Omental fat pad (tissue), 4 donors: ENCODE measurements at places on chromosomes 12 and 14. TPM values are rescaled to one million over a fixed set of nuclear protein-coding genes. Genes with fewer than 3 reads are reported as not detected.

SPIC gene
- total RNA-seq: not detected

DNA sequence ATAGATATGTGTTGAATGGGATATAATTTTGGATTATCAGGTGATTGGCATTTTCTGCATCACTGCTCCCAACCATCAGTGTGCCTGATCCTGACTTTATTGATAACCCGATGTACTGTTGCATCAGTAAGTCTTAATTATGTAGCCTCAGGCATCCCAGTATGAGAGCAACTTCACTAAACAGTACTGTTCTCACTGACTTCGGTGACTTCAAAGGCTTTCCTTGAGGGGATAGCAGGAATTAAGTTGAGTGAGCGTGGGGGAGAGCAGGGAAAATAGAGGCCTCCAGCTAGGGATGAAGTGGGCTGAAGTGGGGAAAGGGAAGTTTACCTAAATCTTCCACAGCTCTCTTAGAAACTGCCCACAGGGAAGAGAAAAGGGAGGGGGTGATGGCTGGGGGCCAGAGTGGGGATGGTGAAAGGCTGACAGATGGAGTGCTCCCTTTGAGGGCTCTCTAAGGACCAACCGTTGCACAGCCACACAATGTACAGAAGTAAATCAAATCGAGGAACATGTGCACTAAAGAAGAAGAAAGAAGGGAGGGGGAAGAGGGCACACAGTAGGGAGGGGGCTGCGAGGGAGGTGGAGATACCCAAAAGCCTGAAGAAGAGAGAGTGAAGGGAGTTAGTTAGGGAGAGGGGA is 10.7 kb upstream of the NEUROD4 start:
- DNase-seq: no peak

NRDE2 gene
- 15.4 TPM for total RNA-seq

DNA sequence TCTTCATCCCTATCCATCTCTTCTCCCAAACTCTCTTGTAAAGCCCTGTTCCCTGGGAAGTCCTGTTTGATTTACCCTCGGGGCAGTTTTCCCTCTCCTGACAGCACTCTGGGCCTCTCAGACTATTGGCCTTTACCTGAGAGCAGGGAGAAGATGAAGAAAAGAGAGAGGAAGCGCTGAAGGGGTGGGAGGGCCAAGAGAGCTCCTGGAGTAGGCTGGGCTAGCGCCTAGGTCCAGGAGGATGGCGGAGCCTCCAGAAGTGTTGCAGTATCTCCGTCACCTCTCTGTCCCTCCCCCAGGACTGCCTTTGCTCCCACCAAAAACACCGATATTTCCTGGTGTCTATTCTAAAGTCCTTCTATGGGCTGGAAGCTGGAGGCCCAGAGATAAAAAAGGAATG is 5.7 kb upstream of the IGFBP6 start:
- DNase-seq: no peak

DNA sequence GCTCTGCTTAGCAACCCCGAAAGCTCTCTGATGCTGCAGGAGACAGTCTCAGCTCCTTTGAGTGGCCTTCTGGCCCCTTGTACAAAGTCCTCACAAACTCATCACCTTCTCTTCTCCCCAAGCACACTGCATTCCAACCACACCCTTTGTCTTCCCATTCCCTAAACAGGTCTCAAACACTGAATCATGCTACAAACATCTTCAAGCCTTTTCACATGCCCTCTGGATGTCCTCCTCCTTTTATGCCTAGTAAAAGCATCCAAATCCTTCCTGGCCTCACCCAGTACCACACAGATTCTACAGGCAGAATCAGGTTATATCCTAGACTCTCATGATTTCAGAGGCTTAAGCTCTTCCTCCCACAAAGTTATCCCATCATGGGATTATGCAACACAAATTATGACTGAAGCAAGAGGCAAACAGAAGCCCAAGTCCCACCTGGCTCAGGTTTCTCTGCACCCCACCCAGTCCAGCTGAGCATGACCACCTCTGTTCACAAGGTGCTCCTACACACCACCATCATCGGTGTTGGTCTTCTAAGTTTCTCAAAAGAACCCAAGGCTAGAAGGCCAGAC is 61.4 kb upstream of the PCED1B start:
- no peak for DNase-seq

- DNase-seq: no peak
These were observed 71.2 kb downstream of the IRF2BPL start for GRCh38 chr14:76957224-76957891.

TAS2R13 gene
- total RNA-seq: 5.5 TPM

DNA sequence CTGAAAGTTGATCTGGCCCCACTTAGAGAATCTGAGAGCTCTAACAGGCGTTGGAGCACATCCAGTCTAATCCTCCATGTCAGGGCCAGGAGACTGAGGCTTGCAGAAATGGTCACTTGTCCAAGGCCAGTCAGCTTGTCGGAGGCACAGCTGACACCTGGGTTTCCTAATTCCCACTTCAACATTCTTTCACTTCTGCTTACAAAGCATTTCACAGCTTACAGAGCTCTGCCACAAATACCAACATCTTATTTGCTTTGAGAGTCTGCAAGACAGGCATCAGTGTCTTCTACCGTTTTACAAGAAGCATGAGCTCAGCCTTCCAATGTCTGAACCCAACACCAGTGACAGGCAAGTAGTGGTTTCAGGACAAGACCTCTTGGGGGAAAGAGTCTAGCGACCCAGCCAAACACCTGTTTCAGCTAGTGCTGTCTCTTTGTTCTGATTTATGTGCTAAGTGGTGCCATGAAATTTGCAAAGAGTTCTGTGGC is 31.8 kb downstream of the ISCA2 start:
- no peak for DNase-seq

- no peak for DNase-seq
These were observed 35.3 kb downstream of the METAP2 start for GRCh38 chr12:95509300-95509699.

- DNase-seq: no peak
These were observed 68.0 kb downstream of the RNF34 start for GRCh38 chr12:121467638-121468498.

DNA sequence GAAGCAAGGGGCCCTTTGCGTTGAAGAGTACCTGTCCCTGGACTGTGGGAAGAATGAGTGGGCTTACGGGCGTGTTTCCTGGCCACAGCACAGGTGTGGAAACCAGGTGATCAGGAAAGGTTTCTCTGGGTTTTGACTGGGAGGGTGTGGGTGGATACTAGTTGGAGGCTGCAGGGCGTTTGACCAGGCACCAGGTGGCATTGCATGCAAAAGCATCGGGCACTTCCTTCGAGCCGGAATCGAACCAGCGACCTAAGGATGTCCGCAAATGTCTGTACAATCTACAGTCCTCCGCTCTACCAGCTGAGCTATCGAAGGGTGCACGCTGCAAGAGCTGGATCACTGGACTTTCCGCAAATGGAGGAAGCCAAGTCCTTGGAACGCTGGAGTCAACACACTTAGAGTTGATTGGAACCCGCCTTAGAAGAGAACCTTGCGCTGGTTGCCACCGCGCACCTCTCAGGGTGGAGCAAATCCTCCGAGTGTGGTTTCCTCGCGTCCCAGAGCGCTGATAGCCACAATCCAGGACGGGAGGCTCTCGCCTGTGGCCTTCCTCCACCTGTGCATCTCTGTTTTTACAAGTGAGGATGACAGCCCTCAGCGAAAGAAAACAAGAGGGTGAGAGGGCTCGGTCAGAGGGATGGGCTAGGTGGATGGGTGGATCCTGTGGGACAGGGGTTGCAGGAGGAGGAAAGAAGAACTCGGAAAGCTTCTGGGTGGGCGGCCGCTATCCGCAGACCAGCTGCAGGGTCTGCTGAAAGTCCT is 21.2 kb upstream of the RNASE4 start:
- no peak for DNase-seq

- no peak for DNase-seq
These were observed 108.8 kb downstream of the VEZT start for GRCh38 chr12:95326445-95326844.

KRT71 gene
- not detected for total RNA-seq

VRTN gene
- total RNA-seq: not detected

GRCh38 chr12:114441039-114441383 is 35.1 kb upstream of the TBX5 start:
- no peak for DNase-seq

GRCh38 chr14:22232933-22233332 is 356.1 kb downstream of the DAD1 start:
- DNase-seq: no peak

RPL10L gene
- not detected for total RNA-seq

GRCh38 chr14:69695322-69696203 is 71.4 kb upstream of the SRSF5 start:
- DNase-seq: no peak

- DNase-seq: no peak
These were observed 1057.7 kb downstream of the VRK1 start for GRCh38 chr14:97854918-97855317.

- DNase-seq: no peak
These were observed 97.6 kb downstream of the RAD52 start for GRCh38 chr12:851913-852312.

MYO1A gene
- not detected for total RNA-seq

LALBA gene
- not detected for total RNA-seq

- no peak for DNase-seq
These were observed 795.4 kb downstream of the SLC6A15 start for GRCh38 chr12:84117190-84117589.

DNA sequence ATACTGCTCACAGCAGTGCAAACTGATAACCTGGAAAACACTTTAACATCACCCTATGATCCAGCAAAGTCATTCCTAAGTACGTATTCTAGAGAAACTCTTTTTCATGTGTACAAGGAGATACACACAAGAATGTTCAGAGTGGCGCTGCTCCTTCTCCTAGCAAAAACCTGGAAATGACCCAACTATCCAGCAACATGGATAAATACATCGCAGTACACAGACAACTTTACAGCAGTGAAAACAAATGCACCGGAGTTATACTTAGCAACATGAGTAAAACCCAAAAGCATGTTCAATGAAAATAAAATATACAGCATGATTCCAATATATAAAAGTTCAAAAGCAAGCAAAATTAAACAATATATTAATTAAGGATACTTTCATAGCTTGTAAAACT is 18.7 kb downstream of the SART3 start:
- DNase-seq: no peak

GRCh38 chr12:18139989-18140596 is 50.1 kb upstream of the RERGL start:
- DNase-seq: no peak

GRCh38 chr12:78599366-78599765 is 265.2 kb upstream of the SYT1 start:
- DNase-seq: no peak

DNA sequence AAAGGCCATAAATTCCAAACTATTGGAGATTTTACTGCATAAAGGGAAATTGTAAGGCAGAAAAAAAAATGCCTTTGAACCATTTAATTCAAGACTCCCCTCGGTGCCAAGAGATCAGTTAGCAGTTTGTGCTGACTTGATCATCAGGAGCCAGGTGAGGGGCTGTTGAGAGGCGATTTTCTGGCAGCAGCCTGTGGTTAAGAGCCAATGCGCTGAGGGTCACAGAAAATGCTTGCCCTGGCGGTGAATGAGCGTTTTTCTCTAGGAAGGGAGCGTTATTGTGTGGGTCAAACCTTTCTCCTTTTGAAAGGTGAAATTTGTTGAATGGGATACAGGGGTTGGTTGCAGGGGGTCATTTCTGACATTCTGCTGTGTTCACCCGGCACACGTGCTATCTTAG is 4.7 kb downstream of the SRRM4 start:
- DNase-seq: no peak

GRCh38 chr14:58151133-58152013 is 640 bp downstream of the ARMH4 start:
- DNase-seq: no peak

TRIM9 gene
- 4.8 TPM for total RNA-seq

FOXN4 gene
- not detected for total RNA-seq

DNA sequence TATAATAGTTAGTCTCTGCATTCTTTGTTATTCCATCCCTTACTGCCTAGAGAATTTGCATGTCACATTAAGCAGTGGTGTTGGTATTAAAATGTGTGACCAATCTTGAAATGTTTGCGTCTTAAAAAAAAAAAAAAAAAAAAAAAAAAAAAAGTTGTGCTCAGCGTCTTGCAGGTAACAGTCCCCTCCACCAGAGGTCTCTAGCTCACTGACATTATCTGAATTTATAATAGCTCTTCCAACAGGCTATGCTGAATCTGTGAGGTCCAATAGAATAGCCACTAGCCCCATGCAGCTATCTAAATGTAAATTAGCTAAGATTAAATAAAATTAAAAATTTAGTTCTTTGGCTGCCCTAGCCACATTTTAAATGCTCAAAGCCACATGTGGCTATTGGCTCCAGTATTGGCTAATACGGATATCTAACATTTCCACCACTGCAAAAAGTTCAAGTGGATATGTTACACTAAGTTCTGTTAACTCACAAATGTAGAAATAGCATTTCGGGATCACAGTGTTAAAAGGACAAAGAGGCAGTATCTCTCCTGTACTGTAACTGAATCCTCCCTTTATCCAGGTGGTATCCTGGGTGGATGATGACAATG is 28.7 kb downstream of the NKX2-8 start:
- DNase-seq: no peak

TAC3 gene
- total RNA-seq: not detected

DNA sequence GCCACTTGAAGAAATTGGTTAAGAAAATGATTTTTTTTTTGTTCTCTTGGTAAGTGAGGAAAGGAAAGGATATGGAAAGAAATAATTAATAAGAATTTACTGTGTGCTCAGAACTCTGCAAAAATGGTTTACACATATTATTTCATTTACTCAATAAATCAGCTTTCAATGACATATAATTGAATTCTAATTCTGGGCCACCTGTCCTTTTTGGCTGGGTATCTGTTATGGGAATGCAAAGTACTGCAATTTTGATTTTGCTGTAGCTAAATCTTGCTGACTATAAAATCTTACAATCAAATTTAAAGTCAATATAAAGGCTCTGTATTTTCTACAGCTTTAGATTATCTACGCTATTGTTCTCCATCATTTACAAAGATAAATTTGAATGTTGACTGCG is 147.1 kb downstream of the GRIP1 start:
- DNase-seq: no peak

TPPP2 gene
- not detected for total RNA-seq

GRCh38 chr12:68962877-68963855 is 30.2 kb upstream of the CPM start:
- DNase-seq: no peak

GRCh38 chr12:84756961-84757360 is 155.6 kb downstream of the SLC6A15 start:
- DNase-seq: no peak

TDRD9 gene
- 1.6 TPM for total RNA-seq

DNA sequence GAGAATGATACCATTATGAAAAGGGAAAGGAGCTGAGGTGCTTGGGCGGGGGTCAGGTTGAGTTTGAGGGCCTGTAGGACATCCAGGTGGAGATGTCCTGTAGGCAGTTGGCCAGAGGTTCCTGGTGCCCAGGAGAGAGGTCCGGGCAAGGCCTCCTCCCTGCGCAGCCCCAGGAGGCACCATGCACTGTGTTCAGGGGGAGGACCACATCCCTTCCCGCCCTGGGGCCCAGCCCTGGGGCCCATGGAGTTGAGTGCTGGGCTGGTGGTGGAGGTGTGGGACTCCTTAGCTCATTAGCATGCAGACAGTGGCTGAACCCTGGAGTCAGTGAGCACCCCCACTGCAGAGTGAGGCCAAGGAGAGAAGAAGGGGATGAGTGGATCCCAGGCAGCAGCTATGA is 5.7 kb upstream of the FAIM2 start:
- no peak for DNase-seq
